Pancreas (tissue), 10 donors: ENCODE measurements at places on chromosomes 5 and 9.

DNA sequence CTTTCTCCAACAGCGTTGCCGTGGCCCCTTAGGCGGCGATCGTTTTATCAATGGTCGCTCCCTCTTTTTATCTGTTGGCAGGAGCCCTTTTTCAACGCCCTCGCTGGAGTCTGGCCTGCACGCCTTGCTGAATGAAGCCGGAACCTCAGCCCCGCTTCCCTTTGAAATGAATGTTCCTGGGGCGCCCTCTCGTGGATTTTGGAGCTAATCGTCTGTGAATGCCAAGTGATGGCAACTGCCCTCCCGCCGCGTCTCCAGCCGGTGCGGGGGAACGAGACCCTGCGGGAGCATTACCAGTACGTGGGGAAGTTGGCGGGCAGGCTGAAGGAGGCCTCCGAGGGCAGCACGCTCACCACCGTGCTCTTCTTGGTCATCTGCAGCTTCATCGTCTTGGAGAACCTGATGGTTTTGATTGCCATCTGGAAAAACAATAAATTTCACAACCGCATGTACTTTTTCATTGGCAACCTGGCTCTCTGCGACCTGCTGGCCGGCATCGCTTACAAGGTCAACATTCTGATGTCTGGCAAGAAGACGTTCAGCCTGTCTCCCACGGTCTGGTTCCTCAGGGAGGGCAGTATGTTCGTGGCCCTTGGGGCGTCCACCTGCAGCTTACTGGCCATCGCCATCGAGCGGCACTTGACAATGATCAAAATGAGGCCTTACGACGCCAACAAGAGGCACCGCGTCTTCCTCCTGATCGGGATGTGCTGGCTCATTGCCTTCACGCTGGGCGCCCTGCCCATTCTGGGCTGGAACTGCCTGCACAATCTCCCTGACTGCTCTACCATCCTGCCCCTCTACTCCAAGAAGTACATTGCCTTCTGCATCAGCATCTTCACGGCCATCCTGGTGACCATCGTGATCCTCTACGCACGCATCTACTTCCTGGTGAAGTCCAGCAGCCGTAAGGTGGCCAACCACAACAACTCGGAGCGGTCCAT is 10.0 kb downstream of the S1PR3 start:
- peak; percentile 93 for DNase-seq

DNA sequence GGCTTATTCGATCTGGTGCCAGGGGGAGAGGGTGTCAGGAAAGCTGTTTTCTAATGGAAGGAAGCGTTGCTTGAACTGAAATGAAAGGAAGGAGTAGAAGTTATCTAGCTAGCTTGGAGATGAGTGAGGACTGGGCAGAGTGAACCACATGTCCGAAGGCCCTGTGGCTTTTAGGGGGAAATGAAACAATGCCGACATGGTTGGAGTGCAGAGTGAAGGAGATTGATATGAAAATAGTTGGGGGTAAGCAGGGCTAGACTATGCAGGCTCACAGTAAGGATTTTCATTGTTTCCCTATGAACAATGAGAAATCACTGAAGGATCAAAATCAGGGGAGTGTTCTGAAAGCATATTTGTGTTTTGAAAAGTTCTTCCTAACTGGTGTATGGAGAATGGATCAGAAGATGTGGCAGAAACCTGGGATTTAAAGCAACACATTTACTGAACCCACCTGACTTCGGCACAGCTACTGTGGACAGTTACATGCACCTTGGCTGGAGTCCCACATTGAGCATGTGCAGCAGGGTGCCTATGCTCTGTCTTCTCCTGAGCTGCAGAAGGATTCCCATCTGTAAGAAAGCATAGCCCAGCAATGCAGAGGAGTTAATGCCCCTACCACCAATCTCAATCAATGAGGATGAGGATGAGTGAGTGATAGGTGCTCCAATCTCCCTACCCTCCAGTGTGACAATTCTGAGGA is 144.4 kb upstream of the TBCA start:
- no peak for DNase-seq

- DNase-seq: no peak
Observed at GRCh38 chr5:54713923-54714581, 196.5 kb downstream of the SNX18 start.

- no peak for DNase-seq
Observed at GRCh38 chr5:61283471-61283870, 48.6 kb upstream of the ZSWIM6 start.

DNA sequence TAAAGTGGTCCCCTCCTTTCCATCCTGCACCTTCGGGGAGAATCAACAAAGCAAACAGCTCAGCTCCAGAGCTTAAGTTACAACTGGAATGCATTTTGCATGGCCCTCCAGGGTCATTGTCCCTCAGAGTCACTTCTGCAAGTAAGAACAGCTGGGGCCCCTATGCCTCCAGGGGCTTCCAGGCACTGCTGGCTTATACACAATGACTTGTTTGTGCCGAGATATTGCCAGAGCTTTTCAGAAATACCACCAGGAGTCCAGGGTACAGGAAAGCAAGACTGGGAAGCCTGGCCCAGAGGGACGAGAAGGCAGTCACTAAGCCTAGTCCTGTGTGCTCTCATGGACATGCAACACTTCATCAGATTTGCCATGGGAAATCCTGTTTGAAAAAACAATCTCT is 11.3 kb downstream of the FRMD3 start:
- no peak for DNase-seq

- DNase-seq: peak; percentile 90
Observed at GRCh38 chr9:503881-504852, 289.5 kb downstream of the DOCK8 start.

DNA sequence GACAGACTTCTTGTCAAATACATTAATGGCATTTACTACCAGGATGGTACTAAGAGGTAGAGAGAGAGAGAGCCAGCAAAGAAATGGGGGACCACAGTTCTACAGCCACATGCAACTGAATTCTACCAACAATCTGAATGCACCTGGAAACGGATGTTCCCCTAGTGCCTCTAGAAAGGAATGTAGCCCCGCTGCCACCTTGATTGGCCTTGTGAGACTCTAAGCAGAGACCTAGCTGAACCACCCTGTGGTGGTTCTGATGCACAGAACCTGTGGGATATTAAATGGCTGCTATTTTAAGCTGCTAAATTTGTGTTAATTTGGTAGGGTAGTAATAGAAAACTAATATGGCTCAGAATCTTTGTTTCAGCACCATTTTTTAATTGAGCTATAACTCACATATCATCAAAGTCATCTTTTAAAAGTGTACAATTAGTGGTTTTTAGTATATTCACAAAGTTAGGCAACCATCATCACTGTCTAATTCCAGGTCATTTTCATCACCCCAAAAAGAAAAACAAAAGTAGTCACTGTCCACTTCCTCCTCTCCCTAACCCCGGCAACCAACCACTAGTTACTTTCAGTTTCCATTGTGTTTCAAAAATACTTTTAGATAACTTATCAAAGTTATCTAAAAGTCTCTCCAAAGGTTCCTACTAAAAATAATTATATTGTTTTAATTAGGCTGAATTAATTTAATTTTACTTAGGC is 51.7 kb downstream of the CPLANE1 start:
- DNase-seq: no peak

GRCh38 chr5:133839721-133840120 is 128.7 kb downstream of the C5orf15 start:
- no peak for DNase-seq

DNA sequence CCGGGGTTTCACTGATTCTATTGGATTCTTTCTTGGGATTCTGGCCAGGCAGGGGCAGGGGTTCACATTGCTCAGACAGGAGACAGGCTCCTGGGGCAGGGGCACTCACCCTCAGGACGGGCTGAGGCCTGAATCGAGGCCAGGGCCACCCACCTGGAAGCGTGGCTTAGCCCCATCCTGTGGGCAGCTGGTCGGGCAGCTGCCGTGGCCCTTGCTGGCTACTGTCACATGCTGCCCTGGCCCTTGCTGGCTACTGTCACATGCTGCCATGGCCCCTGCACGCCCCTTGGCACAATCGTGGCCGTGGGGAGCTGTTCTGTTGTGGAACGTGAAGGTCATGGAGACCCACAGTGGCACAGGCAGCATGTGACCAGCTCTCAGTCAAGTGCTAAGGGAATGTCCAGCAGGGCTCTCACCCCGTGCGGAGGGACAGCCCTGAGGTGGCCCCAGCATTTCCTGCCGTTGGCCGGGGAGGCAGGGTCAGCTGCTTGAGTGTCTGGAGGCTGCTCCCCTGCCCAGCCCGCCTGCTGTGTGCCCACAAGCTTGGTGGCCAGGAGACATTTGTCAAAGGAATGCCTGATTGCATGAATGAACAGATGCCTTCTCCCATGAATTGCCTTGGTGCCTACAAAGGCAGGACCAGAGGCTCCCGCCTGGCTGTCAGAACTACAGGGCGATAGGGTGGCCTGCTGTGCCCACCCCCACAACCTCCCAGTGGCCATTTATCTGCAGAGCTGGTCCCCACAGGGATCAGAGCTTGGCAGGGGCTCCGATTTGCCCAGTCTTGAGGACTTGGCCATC is 16.9 kb upstream of the TMEM250 start:
- no peak for DNase-seq

GRCh38 chr9:79257790-79258351 is 313.9 kb upstream of the TLE4 start:
- no peak for DNase-seq
